Brain microvascular endothelial cell (primary cell): ENCODE measurements at places on chromosomes 6 and 20.
A peak's percentile ranks its signal among the peaks of the same experiment; 100 is the strongest.

DNA sequence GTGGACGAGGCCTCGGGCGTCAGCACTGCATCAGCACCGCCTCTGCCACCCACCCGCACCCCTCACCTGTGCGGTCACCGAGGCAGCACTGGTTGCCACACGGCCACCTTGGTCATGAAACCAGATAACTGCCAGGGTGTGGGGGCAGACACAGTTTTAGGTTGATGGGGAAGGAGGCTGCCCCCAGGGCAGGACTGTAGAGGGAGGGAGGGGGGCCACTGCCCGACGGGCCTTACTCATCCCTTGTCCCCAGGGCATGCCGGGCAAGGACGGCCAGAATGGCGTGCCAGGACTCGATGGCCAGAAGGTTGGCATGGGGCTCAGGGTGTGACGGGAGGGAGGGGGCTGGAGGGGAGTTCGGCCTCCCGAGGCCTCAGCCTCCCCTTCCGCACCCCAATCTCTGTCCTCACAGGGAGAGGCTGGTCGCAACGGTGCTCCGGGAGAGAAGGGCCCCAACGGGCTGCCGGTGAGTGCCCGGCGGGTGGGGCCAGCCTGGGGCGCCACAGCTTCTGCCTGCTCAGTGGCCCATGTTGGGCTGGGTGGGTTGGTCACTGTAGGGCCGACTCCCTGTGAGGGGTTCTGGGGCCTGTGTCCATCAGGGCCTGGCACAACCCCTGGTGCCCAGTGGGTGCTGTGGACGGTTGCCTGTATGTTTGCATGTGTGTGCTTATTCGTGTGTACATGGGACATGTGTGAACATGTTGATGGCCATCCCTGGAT lies 11.8 kb downstream of the COL9A3 start:
- DNase-seq, result no peak

DNA sequence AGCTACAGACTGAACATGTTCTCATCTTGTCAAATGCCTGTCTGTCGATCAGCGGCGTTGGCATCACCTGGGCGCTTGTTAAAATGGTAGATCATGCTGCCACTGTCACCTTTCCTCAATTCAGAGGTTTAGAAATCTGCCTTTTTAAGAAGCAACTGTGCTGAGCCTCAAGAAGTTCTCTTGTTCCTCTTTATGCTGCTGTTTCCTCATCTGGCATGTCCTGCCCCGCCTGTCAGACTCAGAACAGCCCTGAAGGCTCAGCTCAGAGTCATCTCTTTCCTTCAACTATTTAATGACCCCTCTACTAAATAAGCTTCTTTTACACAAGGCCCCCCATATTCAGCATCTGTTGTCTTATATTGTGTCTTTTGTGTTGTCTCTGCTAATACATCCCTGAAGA lies 368.2 kb downstream of the EPM2A start:
- DNase-seq, result no peak

DNA sequence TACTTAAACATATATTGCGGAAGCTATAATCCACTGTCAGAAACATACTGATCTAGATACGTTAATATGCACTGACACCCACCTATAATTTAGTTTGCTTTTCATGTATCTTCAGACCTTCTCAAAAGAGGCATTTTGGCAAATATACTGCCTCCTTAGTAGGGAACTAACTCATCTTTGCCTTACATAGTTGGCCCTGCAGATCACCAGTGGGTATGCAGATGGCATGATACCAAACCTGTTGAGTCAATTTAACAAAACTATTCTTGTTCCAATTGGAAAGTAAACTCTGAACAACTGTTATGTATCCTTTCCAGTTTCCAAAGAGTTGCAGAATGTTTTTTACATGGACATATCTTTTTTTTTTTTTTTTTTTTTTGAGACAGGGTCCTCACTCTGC lies 35.6 kb upstream of the TBC1D20 start:
- DNase-seq, result no peak

- no peak for DNase-seq
Observed at GRCh38 chr6:100473182-100473581, 8.5 kb upstream of the SIM1 start.

DNA sequence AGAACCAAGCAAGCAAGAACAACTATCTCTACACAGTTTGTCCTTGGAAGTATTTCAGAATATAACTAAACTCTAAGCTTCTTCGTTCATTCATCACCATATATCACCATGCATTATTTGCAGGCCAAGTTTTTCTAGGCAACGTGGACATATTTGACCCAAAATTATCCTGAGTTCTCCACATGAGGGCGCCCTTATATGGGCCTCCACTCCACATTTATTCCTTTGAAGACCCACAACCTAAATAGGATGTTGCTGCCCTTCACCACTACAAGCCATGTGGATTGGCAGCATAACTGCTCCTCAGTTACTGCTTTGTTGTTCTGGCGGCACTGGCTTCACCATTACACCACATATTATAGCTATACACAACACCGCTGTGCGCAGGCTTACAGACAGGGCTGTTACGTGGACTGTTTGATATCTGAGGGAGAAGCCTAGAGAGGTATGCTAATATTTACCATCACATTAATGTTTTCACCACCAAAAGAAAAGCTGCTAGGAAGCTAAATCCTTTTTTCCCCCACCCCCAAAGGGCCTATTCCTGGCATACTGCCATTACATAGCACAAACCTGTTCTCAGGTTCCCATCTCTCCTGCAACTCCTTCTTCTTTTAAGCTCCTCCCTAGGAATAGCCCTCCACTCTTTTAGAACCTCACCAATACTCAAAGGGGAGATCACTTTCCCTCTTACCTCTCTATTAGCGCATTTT lies 411.7 kb downstream of the C6orf118 start:
- DNase-seq, result no peak

DNA sequence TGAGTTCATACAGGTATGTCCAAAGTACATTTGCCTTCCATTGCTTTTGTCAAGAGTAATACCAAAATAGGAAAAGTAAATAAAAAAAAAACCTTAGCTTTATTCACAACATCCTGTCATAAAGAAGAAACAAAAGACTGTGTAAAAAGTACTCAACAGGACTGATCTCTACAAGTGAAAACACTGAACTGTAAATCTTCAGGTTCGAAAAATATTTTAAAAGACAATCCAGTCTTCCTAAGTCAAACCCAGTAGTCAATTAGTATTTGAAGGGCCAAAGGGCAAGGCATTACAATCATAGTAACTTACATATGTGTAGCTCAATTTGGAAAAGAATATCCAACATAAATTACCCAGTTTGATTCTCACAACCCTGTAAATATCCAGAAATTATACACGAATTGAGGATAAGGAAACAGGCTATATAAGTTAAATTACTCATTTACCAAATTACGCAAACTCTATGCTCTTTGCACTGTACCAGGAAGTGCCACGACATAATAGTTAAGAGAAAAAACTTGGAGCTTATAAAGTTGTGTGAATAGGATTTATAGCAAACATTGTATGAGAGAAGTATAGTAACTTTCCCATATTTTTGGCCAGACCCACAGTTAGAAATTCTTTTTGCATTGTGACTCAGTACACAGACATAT lies 21.2 kb downstream of the PTPRK start:
- no peak for DNase-seq

DNA sequence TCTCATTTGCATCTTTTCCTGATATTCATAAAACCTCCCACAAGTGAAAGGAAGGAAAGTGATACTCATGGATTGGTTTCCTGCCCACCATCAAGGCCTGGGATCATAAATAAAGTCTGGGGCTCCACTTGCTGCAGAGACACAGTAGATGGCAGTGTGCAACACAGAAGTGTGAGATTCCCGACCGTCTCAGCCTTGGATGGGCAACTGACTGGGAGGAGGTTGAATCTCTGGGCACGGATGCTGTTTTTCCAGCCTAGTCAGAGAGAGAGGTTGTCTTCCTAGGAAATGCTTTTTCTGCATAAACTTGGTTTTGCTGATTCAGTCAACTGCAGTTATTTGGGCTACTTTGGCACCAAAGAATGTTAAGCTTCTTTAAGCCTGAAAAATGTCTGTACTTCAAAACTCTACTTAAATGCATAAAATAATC lies 9.9 kb upstream of the RFPL4B start:
- peak; percentile 77 for DNase-seq

GRCh38 chr6:127302728-127303660 lies 36.3 kb downstream of the RNF146 start:
- peak; percentile 60 for DNase-seq

GRCh38 chr20:62136283-62137091 lies 6.7 kb downstream of the PSMA7 start:
- peak; percentile 59 for DNase-seq

GRCh38 chr20:39016041-39016440 lies 53.9 kb downstream of the DHX35 start:
- no peak for DNase-seq

DNA sequence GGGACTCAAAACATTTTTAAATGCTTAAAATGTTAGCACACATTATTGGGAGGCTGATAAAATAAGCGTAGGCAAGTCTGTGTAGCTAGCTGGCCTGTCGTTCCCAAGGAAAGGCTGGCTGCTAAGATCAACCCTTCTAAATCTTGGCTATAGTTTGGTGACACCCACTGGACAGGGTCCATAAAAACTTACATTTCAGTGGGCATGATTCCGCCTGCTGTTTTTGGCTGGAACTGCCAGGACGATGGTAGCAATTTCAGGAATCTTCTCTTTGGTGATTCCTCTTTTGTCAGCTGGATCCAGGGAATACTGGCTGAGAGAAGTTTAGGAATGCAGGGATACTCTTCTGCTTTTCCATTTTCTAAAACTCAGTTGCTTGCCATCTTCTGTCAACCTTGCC lies 162.2 kb downstream of the NKAIN2 start:
- DNase-seq, result no peak

- DNase-seq, result no peak
Observed at GRCh38 chr6:143911028-143911427, 46.8 kb downstream of the ZC2HC1B start.

GRCh38 chr6:142380626-142381025 lies 78.8 kb downstream of the ADGRG6 start:
- no peak for DNase-seq
